Neural crest cell (in vitro differentiated cells): ENCODE measurements at places on chromosomes 2 and 18. TPM values are rescaled to one million over a fixed set of nuclear protein-coding genes. Genes with fewer than 3 reads are reported as not detected.

DNA sequence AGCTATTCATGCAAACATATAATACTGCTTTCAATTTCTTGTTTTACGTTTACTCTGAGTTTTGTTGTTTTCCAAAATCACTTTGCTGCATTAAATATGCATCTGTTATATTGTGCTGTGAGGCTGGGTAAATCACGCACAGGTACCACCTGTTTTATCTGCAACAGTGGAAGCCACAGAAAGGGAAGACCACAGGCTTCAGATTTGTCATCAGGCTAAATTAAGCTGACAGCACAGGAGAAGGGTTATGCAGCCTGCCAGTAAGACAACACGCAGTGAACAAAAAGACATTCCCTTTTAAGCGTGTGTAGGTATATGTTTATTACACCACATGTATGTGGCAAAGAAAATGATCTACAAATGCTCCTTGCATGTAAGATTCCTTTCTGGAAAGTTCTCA lies 38.2 kb downstream of the ZNF516 start:
- no peaks in the 10 kb centered on the region for H3K27me3 ChIP-seq
- peaks cover 68% of the 10 kb centered on the region for H3K4me1 ChIP-seq
- H3K27ac ChIP-seq: no peak overlapping the region
- no peak for DNase-seq
- H3K36me3 ChIP-seq: peaks cover 13% of the 10 kb centered on the region

DNA sequence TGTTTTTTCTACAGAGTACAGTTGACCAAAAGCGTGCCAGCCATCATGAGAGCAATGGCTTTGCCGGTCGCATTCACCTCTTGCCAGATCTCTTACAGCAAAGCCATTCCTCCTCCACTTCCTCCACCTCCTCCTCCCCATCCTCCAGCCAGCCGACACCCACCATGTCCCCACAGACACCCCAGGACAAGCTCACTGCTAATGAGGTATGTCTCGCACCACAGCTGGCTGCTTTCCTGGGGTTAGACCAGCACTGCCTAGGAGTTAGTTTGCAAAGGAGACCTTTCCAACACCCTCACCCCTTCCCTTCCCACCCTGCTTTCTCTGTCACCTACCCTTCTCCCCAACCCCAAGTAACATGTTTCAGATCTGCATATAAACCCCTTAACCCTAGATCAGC lies 120.3 kb upstream of the IL1R2 start:
- peaks cover 27% of the 10 kb centered on the region for H3K36me3 ChIP-seq
- peaks cover 10% of the 10 kb centered on the region for H3K4me1 ChIP-seq
- H3K27me3 ChIP-seq: no peaks in the 10 kb centered on the region
- DNase-seq: no peak

GRCh38 chr2:196245378-196246140 lies 74.2 kb upstream of the STK17B start:
- no peaks in the 10 kb centered on the region for H3K27me3 ChIP-seq
- no peak for DNase-seq
- no peaks in the 10 kb centered on the region for H3K4me1 ChIP-seq
- H3K4me3 ChIP-seq: no peak overlapping the region
- no peak overlapping the region for H3K27ac ChIP-seq
- peaks cover 3% of the 10 kb centered on the region for H3K36me3 ChIP-seq

DNA sequence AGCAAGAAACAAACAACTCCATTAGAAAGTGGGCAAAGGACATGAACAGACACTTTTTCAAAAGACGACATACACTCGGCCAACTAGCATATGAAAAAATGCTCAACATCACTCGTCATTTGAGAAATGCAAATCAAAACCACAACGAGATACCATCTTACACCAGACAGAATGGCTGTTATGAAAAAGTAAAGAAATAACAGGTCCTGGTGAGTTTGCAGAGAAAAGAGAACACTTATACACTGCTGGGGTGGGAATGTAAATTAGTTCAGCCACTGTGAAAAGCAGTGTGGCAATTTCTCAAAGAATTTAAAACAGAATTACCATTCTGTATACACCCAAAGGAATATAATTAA lies 130.5 kb downstream of the PLCL1 start:
- no peak overlapping the region for H3K27ac ChIP-seq
- H3K36me3 ChIP-seq: no peaks in the 10 kb centered on the region
- no peaks in the 10 kb centered on the region for H3K27me3 ChIP-seq
- no peak for DNase-seq
- H3K4me1 ChIP-seq: peaks cover 4% of the 10 kb centered on the region

- no peak overlapping the region for H3K27ac ChIP-seq
- H3K4me3 ChIP-seq: no peak overlapping the region
- peaks cover 11% of the 10 kb centered on the region for H3K36me3 ChIP-seq
- H3K4me1 ChIP-seq: peaks cover 4% of the 10 kb centered on the region
- no peaks in the 10 kb centered on the region for H3K27me3 ChIP-seq
- no peak for DNase-seq
Measured at GRCh38 chr2:241229563-241230401, 41.3 kb downstream of the ANO7 start.

DNA sequence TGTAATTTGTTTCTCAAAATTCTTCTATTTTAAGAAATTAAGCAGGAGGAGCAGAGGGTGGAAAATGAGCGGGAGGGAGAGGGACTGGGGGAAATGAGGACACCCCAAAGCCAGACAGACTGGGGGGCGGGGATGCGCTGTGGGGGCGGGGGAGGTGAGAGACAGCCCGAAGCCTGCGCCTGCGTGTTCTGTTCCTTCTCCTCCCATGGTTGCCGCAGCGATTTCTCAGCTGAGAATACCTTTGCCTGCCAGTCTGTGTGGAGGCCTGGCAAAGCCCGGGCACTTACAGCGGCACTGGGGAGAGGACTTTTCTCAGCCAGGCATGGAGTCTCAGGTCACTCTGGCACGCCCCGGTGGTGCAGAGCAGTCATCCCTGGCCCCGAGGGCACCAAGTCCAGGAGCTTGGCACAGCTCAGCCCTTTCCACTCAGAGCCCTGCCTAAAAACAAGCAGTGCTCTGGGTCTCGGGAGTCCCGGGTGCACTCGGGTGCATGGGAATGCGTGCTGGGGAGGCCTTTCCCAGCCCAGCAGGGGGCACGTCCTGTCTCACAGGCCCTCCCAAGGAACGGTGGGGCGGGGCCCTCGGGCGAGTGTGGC lies 289.3 kb upstream of the HS6ST1 start:
- H3K4me3 ChIP-seq: no peak overlapping the region
- no peak for DNase-seq
- H3K27me3 ChIP-seq: no peaks in the 10 kb centered on the region
- H3K27ac ChIP-seq: no peak overlapping the region
- H3K36me3 ChIP-seq: no peaks in the 10 kb centered on the region

Gene CDK5R2
- 1.7 and 1.9 TPM in 2 replicates for total RNA-seq
